Astrocyte of the hippocampus (primary cell): ENCODE measurements at places on chromosomes 6 and 20.

- DNase-seq, result peak; percentile 33
Observed at GRCh38 chr6:7165890-7166267, 58.1 kb downstream of the RREB1 start.

- DNase-seq, result no peak
Observed at GRCh38 chr6:21476112-21476511, 117.4 kb upstream of the SOX4 start.

DNA sequence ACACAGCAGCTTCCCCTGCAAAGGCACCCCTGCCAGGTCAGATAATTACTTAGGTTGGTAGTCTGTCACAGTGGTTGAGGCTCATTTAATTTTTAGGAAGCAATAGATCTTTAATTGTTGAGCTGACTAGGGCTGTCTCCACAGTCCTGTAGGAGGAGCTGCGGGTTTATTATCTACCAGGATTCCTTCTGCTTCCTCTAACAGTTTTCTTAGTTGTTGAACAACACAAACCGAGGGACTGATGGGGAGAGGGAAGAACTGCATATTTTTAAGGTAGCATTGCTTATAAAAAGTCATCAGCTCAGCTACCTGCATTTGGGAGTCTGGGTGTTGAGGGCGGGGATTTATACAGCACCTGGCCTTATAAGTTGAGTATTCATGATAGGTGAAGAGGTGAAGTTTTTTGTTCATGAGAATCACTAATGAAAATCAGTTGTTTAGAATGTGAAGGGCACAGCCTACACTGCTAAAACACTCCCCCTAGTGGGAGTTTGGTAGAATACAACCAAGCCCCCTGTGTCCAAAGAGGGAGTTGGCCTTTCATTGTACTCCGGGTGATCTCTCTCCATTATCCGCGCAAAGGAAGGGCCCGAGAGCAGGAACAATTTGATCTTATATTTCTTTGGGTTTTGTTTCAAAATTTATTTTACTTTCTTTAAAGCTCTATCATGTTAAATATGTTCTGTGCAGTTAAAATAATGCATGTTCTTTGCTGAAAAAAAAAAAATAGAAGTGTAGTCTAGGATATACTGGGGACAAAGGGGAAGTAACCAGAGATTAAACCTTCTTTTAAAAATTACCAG, 69.6 kb downstream of the SSR1 start:
- peak; percentile 81 for DNase-seq

- peak; percentile 95 for DNase-seq
Observed at GRCh38 chr6:157148391-157149323, 174.7 kb downstream of the TMEM242 start.

DNA sequence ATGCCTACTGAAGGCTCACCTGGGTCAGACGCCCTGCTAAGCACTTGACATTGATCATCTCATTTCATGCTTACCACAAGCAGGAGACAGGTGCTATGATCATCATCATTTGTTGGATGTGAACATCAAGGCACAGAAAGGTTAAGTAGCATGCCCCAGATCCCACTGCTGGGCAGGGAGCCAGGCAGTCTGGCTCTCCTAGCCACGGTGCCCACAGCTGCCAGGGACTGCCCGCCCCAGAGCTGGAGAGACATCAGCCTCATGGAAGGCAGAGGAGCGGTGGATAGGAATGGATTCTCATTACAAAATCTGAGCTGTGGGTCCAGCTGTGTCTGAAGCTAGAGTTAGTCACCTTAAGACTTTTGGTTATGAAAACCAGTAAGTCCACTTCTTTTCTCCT, 3.6 kb downstream of the SULF2 start:
- no peak for DNase-seq

- no peak for DNase-seq
Observed at GRCh38 chr20:32179934-32180333, 27.6 kb downstream of the PLAGL2 start.

- peak; percentile 54 for DNase-seq
Observed at GRCh38 chr6:107132330-107132954, 17.1 kb upstream of the BEND3 start.

DNA sequence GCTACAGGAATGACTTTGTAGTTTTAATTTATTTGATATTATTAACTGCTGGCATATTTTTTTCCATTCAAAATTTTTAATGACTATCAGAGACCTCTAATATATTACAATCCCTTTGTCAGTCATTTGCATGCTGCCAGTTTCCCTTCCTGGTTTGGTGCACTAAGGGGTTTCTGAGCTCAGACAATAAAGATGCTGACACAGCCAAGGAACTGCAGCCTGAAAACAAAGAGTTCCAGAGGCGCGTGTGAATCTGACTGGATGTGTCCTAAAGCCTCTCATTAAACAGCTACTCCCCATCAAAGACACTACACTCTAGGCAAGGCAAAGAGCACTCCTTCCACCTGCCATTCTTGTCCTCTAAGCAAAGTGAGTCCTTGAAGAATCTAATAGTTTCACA, 116.8 kb upstream of the DST start:
- DNase-seq, result no peak

GRCh38 chr20:6381887-6382286, 259.1 kb upstream of the FERMT1 start:
- DNase-seq, result peak; percentile 49

GRCh38 chr20:53101992-53102760, 130.0 kb downstream of the TSHZ2 start:
- no peak for DNase-seq

- no peak for DNase-seq
Observed at GRCh38 chr6:12228447-12229146, 61.6 kb upstream of the EDN1 start.

- DNase-seq, result peak; percentile 31
Observed at GRCh38 chr6:106825156-106825555, 149.4 kb downstream of the CD24 start.

DNA sequence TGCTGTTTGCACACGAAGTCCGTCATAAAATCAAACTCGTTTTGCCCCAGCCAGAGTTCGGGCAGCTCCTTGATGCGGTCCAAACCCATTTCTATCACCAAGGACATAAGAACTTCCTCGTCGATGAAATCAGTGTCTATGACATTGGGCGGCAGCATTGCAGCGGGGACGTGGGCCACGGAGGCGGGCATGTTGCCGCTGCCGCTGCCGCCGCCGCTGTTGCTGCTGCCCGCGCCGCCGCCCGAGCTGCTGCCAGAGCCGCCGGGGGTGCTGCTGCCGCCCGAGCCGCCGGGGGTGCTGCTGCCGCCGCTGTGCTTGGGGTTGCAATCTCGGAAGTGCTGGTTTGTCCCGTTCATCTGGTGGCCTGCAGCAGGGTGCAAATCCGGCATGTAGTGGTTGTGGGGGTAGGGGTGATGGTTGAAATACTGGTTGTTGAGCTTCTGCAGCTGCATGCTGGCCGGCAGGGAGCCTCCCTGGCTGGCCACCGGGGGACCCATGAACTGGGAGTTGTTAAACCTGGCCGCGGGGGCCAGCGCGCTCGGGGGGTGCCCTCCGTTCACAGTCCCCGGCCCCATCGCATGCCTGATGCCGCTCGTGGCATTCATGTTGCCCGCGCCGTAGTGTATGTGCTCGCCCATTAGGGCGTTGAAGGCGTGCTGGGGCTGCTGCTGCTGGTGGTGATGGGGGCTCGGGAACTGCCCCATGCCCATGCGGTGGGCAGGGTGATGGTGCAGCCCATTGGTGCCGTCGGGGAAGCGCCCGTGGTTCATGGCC, 1.1 kb downstream of the CITED2 start:
- DNase-seq, result peak; percentile 76

DNA sequence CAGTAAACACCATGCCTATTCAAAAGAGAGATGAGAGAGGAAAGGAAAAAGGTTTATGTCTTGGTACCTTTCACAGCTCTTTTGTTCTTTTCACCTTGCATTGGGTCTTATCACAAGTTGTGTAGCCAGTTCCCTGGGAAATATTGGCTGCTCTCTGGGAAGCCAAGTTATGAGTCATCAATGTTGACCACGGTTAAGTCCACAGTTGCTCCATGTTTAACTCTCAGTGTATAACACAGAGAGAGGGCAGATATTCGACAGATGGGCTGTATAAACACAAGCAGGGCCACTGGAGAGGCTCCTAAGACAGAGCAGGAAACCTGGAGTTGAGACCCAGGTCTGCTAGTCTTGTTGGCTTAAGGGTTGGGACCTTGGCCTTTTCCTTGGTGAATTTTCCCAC, 718.6 kb downstream of the QKI start:
- peak; percentile 76 for DNase-seq

DNA sequence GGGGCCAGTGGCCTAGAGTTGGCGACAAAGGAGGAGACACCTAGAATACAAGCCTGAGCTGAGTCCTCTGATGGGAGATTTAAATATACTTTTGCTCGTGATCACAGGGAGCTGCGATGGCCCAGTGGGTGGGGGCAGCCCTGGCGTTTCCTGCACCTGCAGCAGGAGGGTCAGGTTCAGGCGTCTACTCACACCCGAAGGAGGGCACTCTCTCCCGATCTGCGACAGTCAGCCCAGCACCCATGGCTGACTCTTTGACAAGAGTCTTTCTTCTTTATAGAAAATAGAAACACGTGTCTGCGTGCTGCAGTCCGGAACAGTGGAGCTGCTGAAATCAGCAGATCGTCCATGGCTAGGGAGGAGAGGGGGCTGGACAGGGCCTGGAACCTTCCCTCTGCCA, 338.2 kb downstream of the CDH4 start:
- DNase-seq, result no peak

- no peak for DNase-seq
Observed at GRCh38 chr6:9254251-9254650, 818.9 kb upstream of the SLC35B3 start.

GRCh38 chr20:60857708-60858107, 394.4 kb upstream of the CDH4 start:
- DNase-seq, result peak; percentile 47

DNA sequence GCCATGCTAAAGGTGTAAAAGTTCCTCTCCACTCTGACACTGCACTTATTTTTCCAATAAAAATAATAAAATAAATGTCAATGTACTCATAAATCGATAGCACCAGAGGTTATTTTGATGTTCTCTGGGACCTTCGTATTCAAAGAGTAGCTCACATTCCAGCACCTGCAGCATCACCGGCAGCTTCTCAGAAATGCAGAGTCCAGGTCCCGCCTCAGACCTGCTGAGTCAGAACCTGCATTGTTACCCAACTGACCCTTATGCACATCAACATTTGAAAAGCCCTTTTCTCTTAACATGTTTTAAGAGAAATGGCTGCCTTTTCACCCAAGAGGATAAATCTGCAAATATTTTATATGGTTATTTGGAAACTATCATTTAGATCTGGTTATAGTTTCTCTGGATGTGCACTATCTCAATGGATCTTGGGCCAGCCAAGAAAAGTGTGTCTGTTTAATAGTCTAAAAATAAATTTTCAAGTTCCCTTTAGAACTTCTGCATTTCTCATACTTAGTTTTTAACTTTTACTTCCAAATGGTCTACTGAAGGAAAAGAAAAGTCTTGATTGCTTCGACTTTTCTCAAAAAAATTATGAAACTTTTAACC, 216.2 kb upstream of the PRDM1 start:
- DNase-seq, result no peak

DNA sequence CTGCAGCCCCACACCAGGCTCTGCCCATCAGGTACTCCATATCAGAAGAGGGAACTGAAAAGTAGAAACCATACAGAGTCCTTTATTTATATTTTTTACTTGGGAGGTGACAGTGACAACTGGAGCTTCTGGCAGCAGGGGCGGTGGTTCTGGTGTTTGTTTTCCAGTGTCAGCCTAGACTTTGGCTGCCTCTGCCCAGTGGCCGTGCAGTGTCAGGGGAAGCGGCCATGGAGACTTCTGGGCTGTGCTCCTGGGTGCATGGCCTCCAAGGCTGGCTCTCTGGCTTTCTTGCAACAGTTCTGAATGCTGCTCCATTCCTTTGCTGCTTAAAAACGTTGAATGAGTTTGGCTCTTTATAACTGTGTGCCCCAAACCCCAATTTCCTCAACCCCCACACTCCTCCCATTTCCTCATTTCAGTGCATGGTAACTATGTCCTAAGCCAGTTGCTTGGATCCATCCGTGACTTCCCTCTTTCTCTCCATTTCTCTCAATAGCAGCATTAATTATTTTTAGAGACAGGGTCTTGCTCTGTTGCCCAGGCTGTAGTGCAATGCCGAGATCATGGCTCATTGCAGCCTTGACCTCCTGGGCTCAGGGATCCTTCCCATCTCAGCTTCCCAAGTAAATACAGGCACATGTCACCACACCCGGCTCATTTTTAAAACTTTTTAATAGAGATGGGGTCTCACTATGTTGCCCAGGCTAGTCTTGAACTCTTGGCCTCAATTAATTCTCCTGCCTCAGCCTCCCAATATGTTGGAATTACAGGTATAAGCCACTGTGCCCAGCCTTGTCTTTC, 141.1 kb upstream of the SGK1 start:
- DNase-seq, result no peak

DNA sequence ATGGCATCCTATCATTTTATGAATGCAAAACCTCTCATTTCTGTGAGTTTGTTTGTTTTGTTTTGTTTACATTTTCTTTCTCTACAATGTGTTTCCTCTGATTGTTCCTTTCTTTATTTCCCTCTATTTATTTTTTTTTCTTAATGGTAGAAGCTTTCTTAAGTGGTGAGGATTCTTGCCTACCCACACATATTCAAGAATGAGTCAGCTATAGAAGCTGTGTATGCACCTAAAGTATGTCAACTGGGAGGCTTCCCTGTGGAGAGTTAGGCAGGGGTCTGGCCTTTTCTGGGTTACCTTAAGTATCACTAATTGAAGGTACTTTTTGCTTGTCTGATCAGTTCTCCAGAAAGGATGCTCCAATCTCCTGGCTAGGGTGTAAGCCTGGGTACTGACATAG, 354.0 kb downstream of the ESR1 start:
- peak; percentile 64 for DNase-seq

GRCh38 chr6:17442196-17442595, 48.8 kb downstream of the CAP2 start:
- no peak for DNase-seq

GRCh38 chr20:38893565-38894090, 32.6 kb upstream of the FAM83D start:
- DNase-seq, result peak; percentile 71

DNA sequence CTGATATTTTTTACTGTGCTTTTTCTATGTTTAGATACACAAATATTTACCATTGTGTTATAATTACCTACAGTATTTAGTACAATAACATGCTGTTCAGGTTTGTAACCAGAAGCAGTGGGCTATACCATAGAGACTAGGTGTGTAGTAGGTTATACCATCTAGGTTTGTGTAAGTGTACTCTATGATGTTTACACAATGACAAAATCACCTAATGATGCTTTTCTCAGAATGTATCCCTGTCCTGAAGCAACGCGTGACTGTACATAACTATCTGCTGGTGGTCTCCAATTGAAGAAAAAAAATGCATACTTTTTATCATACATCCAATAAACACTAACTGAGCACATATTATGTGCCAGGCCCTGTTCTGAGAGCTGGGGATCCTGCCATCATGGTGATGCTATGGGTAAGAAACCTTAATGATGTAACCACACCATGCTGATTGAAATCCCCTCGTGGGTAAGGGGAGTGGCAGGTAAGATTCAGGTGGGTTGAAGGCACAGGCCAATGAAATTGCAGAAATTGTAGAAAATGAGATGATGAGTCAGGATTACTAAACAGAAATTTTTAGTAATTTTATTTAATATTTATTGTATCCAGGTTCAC, 76.8 kb downstream of the FYN start:
- no peak for DNase-seq

DNA sequence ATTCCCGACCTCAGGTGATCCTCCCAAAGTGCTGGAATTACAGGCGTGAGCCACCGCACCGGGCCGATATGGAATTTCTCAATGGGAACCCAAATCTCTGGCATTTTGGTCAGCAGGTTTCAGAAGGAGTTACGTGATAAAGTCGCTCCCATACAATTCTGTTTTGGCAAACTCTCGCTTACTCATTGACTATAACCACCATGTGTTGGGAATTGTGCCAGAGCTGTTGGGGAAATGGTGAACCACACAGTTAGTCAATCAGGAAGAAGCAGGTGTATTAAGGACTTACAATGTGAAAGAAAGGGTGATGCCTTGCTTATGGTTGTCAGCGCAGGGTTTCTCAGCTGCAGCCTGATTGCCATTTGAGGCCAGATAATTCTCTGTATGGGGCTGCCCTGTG, 410.5 kb downstream of the QKI start:
- peak; percentile 85 for DNase-seq
